ENCODE measurements at places on chromosomes 4 and X.

DNA sequence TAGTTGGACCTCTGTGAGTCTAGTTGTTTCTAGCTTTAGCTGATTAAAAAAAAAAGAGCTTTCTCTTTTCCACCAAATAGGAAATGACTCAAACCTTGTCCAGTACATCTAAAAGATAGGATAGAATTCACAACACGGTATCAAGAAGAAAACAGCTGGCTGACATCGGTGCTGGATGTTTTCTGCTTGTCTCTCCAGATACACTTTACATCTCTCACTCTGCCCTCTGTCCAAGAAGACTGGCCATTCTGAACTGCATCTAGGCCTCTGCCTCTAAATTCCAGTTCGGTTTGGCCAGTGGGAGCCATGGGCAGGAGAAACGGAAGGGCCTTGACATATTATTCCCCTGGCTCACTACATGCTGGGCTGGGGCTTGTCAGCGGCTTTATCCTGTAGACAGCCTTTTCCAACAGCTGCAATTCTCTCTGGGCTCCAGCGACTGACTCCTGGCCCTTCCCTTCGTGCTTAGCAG, 57.3 kb upstream of the SHISA3 start:
- peaks cover 28% of the 10 kb centered on the region for H3K4me1 ChIP-seq
- no peak overlapping the region for H3K4me3 ChIP-seq
- H3K27ac ChIP-seq, result no peak overlapping the region
- no peaks in the 10 kb centered on the region for H3K27me3 ChIP-seq
- no peaks in the 10 kb centered on the region for H3K36me3 ChIP-seq

DNA sequence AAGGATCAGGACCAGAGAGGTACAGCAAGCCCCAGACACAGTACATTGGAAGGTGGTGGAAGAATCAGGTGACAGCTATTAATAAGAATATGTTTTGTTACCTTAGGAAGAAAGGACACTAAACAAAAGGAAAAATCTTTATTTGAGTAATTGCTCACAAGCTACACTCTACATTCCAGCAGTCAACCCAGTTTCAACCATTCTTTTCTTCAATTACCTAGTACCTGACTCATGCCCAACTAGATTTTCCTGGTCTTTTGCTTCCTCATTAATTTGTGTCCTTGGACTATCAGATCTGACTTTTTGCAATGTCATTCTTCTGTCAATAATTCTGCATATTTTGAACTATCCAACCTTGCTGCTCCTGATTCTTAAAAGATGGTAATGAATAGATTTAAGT, 22.5 kb upstream of the GLRA2 start:
- H3K36me3 ChIP-seq, result no peaks in the 10 kb centered on the region
- no peak overlapping the region for H3K27ac ChIP-seq
- H3K4me3 ChIP-seq, result no peak overlapping the region
- peaks cover 4% of the 10 kb centered on the region for H3K27me3 ChIP-seq
- DNase-seq, result no peak

DNA sequence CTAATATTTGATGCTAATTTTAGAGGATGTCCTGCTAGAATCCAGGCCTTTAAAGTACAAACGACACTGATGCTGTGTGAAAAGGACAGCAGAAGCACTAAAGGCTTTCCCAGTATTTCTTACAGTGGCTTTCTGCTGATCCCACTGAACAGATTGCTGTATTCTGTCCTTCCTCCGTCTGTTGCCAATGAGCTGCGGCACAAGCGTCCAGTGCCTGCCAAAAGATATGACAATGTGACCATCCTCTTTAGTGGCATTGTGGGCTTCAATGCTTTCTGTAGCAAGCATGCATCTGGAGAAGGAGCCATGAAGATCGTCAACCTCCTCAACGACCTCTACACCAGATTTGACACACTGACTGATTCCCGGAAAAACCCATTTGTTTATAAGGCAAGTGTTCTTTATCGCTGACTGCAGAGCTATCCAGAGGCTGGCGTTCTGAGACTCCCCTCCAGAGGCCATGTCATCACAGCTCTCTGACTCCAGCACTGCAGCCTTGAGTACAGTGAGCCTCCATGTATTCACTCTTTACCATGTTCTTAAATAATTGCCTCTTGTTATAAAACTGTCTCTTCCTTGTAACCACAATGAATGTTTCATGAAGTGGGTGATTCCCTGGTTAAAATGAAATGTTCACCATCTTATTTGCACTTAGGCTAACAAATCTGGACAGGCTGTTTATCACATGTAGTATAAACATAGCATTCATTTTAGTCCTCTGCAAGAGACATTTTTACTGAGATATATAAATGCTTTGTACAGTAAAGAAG, 43.6 kb downstream of the GUCY1B1 start:
- no peaks in the 10 kb centered on the region for H3K4me1 ChIP-seq
- no peaks in the 10 kb centered on the region for H3K36me3 ChIP-seq
- H3K27ac ChIP-seq, result no peak overlapping the region
- no peak overlapping the region for H3K4me3 ChIP-seq
- peaks cover 5% of the 10 kb centered on the region for H3K27me3 ChIP-seq

DNA sequence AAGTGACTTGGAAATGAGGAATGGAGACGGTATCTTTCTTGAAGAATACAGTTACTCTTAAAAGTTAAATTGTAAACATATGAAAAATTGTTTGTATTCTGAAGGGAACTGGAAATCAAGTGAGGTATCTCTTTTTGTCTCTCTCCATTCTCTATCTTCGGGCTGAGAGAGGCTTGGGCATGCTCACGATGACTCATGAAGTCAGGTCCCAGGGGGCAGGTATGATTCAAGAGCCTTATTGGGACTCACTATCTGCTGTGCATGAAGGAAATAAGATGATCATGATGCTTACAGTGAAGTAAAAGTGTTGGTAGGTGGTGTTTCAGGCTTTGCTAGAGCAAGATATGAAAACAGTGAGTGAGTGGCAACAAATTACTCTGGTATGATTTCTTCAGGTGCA, 200.4 kb upstream of the PITX2 start:
- H3K4me1 ChIP-seq, result no peaks in the 10 kb centered on the region
- no peak overlapping the region for H3K4me3 ChIP-seq
- H3K27me3 ChIP-seq, result no peaks in the 10 kb centered on the region
- no peak for DNase-seq

GRCh38 chrX:106959901-106960300, 39.7 kb downstream of the CLDN2 start:
- H3K4me3 ChIP-seq, result no peak overlapping the region
- H3K36me3 ChIP-seq, result peaks cover 40% of the 10 kb centered on the region
- H3K4me1 ChIP-seq, result no peaks in the 10 kb centered on the region
- H3K27ac ChIP-seq, result no peak overlapping the region
- no peak for DNase-seq

GRCh38 chrX:143581240-143581639, 54.7 kb downstream of the SLITRK4 start:
- H3K36me3 ChIP-seq, result no peaks in the 10 kb centered on the region
- no peak for DNase-seq
- no peaks in the 10 kb centered on the region for H3K4me1 ChIP-seq
- H3K27ac ChIP-seq, result no peak overlapping the region
- no peaks in the 10 kb centered on the region for H3K27me3 ChIP-seq
- no peak overlapping the region for H3K4me3 ChIP-seq

- peak; percentile 57 for DNase-seq
- H3K4me1 ChIP-seq, result peaks cover 23% of the 10 kb centered on the region
- peak within 1 kb of the TSS; percentile 94 for H3K4me3 ChIP-seq
- H3K27ac ChIP-seq, result peak within 1 kb of the TSS; percentile 68
- peaks cover 27% of the 10 kb centered on the region for H3K36me3 ChIP-seq
- peaks cover 4% of the 10 kb centered on the region for H3K27me3 ChIP-seq
Measured at GRCh38 chr4:48906206-48907173, at the start of gene OCIAD2. Gene OCIAD2 (minus strand): TSS chr4:48906774. CDS start chr4:48904549, 2,225 bp downstream.

DNA sequence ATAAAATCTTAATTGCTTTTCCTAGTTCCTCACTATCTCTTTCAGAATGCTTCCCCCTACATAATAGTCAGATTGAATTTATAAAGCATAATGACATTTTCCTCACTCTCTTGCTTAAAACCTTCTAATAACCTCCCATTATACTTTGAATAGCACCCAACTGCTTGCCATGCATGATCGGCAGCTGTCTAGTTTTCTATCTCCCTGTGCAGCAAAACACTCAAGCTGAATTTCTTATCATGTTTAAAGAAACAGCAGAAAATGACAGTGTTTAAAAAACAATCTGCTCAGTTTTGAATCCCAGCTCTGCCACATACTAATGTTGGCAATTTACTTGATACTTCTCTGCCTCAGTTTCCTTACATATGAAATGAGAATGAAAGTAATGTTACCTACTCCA, 947.1 kb upstream of the HS3ST1 start:
- H3K36me3 ChIP-seq, result no peaks in the 10 kb centered on the region
- no peak for DNase-seq
- H3K27me3 ChIP-seq, result no peaks in the 10 kb centered on the region
- H3K27ac ChIP-seq, result no peak overlapping the region
- H3K4me1 ChIP-seq, result no peaks in the 10 kb centered on the region

DNA sequence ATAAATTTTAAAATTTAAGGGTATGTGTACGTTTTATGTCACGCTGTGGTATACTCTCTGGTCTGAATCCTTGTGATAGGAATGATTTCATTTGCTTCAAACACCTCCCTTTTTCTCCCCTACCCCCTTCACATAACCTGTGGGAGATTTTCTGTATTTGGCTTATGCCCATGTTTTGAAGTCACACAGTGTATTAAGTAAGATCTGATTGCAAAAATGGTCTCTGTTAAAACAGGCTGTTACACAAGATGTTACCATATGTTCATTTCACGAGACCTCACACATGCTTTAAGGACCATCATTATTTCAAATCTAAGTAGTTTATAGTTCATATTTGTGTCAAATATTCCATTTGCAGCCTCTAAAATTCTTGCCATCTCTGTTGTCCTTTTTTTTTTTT, 63.5 kb downstream of the TMEM131L start:
- H3K36me3 ChIP-seq, result peaks cover 14% of the 10 kb centered on the region
- peaks cover 3% of the 10 kb centered on the region for H3K27me3 ChIP-seq
- DNase-seq, result no peak
- no peak overlapping the region for H3K27ac ChIP-seq

DNA sequence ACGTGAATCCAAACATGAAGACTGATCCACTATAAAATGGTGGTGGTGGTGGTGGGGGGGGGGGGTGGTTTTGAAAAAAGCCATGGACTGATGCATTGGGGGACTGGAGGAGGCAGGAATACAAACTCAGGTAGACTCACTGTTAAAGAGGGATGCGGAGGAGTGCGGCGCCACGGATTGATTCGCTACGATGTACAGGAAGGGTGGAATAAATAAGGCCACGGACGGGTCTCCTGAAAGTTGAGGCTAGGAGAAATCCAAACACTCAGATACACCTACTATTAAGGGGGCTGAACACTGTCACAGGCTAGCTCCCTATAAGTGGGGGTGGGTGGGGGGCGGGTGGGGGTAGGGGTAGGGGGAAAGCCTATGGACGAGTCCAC, 591 bp downstream of the ELK1 start:
- peaks cover 4% of the 10 kb centered on the region for H3K27me3 ChIP-seq
- H3K4me1 ChIP-seq, result peaks cover 48% of the 10 kb centered on the region
- no peak for DNase-seq
- peaks cover 31% of the 10 kb centered on the region for H3K36me3 ChIP-seq
- H3K4me3 ChIP-seq, result peak overlapping the region; percentile 87
- H3K27ac ChIP-seq, result peak overlapping the region; percentile 68

GRCh38 chr4:80913381-80913780, 117.1 kb upstream of the BMP3 start:
- DNase-seq, result no peak
- no peak overlapping the region for H3K27ac ChIP-seq
- H3K4me3 ChIP-seq, result no peak overlapping the region
- H3K4me1 ChIP-seq, result no peaks in the 10 kb centered on the region
- no peaks in the 10 kb centered on the region for H3K36me3 ChIP-seq

DNA sequence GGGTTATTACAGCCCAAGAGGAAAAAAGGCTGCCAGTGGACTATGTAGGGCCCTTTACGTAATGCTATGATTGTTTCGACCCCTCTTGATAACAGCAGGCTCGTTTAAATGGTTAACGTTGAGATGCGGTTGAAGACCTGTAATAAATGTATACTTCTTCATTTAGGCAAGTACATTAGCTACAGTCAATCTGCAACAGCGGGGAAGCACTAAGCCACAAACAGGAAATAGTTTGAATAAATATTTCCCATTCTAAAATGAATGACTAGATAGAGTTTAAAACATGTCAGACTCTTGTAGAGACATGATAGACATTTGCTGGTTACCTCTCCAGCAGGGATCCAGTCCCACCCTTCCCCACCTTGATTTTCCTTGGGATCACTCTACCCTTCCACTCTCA, 38.1 kb upstream of the STIM2 start:
- H3K27me3 ChIP-seq, result no peaks in the 10 kb centered on the region
- no peak for DNase-seq
- peak overlapping the region; percentile 46 for H3K27ac ChIP-seq
- peaks cover 10% of the 10 kb centered on the region for H3K4me1 ChIP-seq
- no peak overlapping the region for H3K4me3 ChIP-seq

GRCh38 chr4:98510757-98511517, 147.5 kb downstream of the TSPAN5 start:
- peaks cover 84% of the 10 kb centered on the region for H3K4me1 ChIP-seq
- no peaks in the 10 kb centered on the region for H3K27me3 ChIP-seq
- peak overlapping the region; percentile 29 for H3K27ac ChIP-seq
- H3K4me3 ChIP-seq, result no peak overlapping the region
- DNase-seq, result no peak
- peaks cover 2% of the 10 kb centered on the region for H3K36me3 ChIP-seq

GRCh38 chr4:2497324-2497723, 28.4 kb downstream of the RNF4 start:
- no peak for DNase-seq
- H3K27ac ChIP-seq, result peak overlapping the region; percentile 69

- H3K4me3 ChIP-seq, result no peak overlapping the region
- DNase-seq, result no peak
- H3K4me1 ChIP-seq, result peaks cover 26% of the 10 kb centered on the region
- H3K27me3 ChIP-seq, result peaks cover 3% of the 10 kb centered on the region
Measured at GRCh38 chrX:111288841-111289240, 18.6 kb upstream of the CAPN6 start.

- peaks cover 12% of the 10 kb centered on the region for H3K36me3 ChIP-seq
- H3K4me1 ChIP-seq, result no peaks in the 10 kb centered on the region
- no peak overlapping the region for H3K27ac ChIP-seq
- H3K4me3 ChIP-seq, result no peak overlapping the region
Measured at GRCh38 chr4:82652062-82652461, 90.3 kb upstream of the TMEM150C start.

DNA sequence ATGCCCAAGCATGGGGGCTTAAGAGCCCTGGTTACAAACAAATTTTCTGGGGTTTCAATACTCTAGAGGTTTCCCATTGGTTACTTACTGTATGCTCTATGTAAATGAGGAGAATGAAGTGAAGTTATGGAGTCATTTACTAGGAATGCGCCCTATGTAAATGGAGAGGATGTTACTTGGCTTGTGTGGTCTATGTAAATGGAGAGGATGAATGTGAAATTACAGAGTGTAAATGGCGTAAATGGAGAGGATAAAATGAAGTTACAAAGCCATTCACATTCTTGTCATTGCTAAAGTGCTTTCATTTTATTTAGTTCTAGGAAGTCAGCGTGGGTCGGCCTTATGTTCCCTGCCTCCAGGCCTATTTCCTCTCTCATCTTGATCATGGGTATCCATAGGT, 810.5 kb upstream of the ADGRL3 start:
- H3K27me3 ChIP-seq, result peaks cover 6% of the 10 kb centered on the region
- no peaks in the 10 kb centered on the region for H3K36me3 ChIP-seq
- H3K27ac ChIP-seq, result no peak overlapping the region
- H3K4me1 ChIP-seq, result peaks cover under 1% of the 10 kb centered on the region
- H3K4me3 ChIP-seq, result no peak overlapping the region

Measured in nephron progenitor cell (in vitro differentiated cells).